Effector CD8-positive, alpha-beta T cell (primary cell): ENCODE measurements at places on chromosomes 2 and 18.

- no peak for DNase-seq
These were observed 23.3 kb upstream of the FHOD3 start for GRCh38 chr18:36274083-36274715.

DNA sequence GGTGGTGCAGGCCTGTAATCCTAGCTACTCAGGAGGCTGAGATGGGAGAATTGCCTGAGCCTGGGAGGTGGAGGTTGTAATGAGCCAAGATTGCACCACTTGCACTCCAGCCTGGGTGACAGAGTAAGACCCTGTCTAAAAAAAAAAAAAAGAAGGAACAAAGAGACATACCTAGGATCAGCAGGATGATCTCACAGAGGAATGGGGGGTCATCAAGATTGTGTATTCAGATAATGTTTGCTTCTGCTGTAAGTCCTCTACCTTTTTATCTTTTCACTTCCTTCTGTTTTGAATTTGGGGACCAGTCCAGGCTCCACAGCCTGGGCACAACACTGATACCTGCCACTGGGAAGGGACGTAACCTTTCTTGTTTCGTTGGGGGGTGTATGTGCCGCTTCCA, 53.2 kb downstream of the MAP4K4 start:
- DNase-seq = no peak

DNA sequence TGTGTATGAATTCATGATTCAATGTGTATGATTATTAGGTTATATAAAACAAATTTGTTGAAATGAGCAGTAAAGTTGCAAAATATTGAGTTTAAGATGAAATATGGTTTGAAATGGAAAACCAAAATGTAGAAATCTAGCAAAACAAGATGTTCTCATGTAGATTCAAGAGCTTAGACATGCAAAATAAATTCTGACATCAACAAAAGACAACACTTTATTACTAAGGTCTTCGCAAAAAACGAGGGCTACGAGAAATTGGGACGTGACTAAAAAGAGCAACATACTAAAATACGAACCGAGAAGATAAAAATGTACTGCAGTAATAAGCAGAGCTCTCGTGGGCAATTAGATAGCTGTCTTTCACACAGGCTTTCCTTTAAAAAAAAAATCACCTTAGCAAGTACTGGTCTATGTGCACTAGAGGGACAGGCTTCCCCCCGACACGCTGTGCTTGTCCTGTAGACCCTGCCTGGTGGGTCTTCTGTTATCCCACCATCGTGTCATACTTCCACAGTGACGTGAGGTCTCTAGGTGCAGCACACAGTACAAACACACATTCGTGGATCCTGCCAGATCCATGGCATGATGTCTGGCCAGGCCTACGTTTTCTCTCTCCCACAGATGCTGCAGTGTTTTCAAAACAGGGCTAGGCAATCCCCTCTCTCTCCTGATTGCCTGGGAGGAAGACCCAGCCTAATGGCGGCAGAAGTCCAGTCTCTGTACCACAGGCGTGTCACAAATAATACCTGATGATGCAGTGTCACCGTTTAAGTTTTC, 240.8 kb downstream of the TCF4 start:
- DNase-seq = no peak

DNA sequence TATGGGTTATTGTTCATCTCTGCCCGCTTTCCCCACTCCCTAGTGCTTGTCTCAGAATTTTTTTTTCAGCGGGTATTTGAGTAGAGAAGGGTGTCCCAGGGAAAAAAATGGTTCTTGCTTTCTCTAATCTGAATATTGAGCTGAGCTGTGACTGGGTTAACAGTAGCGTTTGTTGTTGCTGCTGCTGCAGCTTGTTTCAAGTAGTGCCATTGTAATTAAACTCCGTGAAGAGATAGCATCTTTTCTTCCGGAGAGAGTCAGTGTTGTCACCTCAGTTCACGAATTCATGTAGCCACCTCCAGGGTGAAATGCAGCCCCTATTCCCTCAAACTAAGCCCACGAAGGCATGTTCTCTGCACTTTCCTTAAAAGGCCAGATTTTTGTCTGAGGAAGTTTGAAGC, 1.5 kb upstream of the AAK1 start:
- DNase-seq = no peak

DNA sequence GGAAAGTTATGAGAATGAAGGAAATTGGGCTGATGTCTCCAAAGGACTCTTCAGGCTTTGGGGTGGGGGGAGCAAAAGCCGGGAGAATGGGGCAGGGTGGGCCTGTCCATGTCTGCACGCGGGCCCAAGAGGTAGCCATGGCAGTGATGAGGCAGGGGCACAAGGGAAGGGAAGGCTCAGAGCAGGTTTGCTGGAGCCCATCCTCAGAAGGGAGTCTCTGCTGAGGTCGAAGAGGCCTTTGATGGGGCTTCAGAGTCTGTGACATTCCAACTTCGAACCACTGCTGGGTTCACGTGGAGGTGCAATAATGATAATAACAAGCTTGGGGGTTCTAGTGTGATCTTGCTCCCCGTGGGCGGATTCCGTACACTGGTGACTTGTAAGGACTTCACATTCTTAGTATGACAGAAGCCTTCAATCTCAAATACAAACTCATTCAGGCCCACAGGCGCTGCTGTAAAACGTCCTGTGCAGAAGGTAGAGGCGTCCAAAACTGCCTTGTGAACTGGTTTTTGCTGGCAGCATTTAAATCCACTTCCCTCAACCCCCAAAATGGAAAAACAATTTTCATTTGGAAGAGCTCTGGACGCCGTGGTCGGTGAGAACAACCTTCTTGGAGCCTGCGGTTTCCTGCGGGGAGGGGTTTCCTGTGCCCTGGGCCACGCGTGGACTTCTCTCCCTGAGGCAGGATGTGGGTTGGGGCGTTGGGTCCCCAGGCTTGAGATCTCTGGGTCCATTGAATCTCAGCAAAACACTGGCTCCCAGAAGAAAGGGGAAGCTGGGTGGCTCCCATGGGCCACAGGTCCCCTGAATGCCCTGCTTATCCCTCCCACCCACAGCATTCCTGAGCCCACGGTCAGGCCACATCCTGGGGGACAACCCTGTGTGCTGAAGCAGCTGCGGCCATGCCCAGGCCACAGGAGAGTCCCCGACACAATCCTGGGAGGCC, 151.0 kb downstream of the TPO start:
- no peak for DNase-seq

- no peak for DNase-seq
These were observed 22.5 kb downstream of the TEX44 start for GRCh38 chr2:231615058-231615671.

DNA sequence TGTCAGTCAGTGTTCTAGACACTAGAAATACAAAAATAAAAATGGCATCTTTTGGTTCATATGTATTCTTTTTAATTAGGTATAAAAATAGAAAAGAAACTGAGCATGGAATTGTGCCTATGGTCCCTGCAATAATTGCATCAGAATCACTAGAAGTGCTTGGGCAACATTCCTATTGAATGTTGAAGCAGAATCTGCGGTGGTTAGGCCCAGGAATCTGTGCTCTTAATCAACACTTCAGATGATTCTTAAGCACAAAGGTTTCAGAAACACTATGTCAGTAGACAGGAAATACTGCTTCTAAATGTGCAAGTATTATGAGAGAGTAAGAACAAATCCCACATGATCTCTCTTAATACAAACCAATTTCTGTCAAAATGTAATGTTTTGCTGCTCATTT, 20.3 kb upstream of the RBBP8 start:
- no peak for DNase-seq
